Epithelial cell of proximal tubule (primary cell): ENCODE measurements at places on chromosomes 2 and 18. TPM values are rescaled to one million over a fixed set of nuclear protein-coding genes. Genes with fewer than 3 reads are reported as not detected.

The IL1RL1 gene
- total RNA-seq, result 0.58 and 4.7 TPM in 2 replicates

The CD226 gene
- total RNA-seq, result 0.12 and 1.9 TPM in 2 replicates

The FBXO15 gene
- 0.40 and 0.87 TPM in 2 replicates for total RNA-seq

The ST8SIA5 gene
- not detected in 2 replicates for total RNA-seq

The MCFD2 gene
- total RNA-seq, result 36.3 and 72.4 TPM in 2 replicates

The KCTD1 gene
- 24.2 and 40.2 TPM in 2 replicates for total RNA-seq

The IL1R2 gene
- total RNA-seq, result 5.4 and 12.6 TPM in 2 replicates

The ITGB1BP1 gene
- 62.6 and 73.8 TPM in 2 replicates for total RNA-seq

The PDCD1 gene
- 0.29 and 0.92 TPM in 2 replicates for total RNA-seq

The COLEC11 gene
- 0.40 and 2.4 TPM in 2 replicates for total RNA-seq

The CYRIA gene
- 2.0 and 6.1 TPM in 2 replicates for total RNA-seq

The ABCB11 gene
- total RNA-seq, result not detected in 2 replicates

The ADAM23 gene
- 0.92 and 1.7 TPM in 2 replicates for total RNA-seq

The HTR2B gene
- total RNA-seq, result not detected in 2 replicates

The ALPG gene
- total RNA-seq, result not detected in 2 replicates

The SNTG2 gene
- 0.22 TPM in 1 of 2 replicates, not detected in the other for total RNA-seq

The LRATD1 gene
- 14.1 and 14.2 TPM in 2 replicates for total RNA-seq

The DCDC2C gene
- not detected in 2 replicates for total RNA-seq

The ANKRD29 gene
- 1.2 and 2.7 TPM in 2 replicates for total RNA-seq

The FBLN7 gene
- 1.6 TPM in 1 of 2 replicates, not detected in the other for total RNA-seq

The NOP58 gene
- total RNA-seq, result 79.0 and 96.7 TPM in 2 replicates

The POTEJ gene
- not detected in 2 replicates for total RNA-seq

The SLC14A1 gene
- 1.3 TPM in 1 of 2 replicates, not detected in the other for total RNA-seq

The TXNDC2 gene
- total RNA-seq, result not detected in 2 replicates

The VPS4B gene
- 32.1 and 42.9 TPM in 2 replicates for total RNA-seq

The GPR35 gene
- total RNA-seq, result not detected in 2 replicates

The ARHGEF33 gene
- total RNA-seq, result under 0.01 and 0.22 TPM in 2 replicates

The CD8B2 gene
- 0.29 TPM in 1 of 2 replicates, not detected in the other for total RNA-seq

The MERTK gene
- 4.3 and 8.7 TPM in 2 replicates for total RNA-seq

The RGPD3 gene
- total RNA-seq, result 0.29 and 0.46 TPM in 2 replicates

The ACMSD gene
- 0.23 and 0.29 TPM in 2 replicates for total RNA-seq

The SGPP2 gene
- total RNA-seq, result 9.1 and 9.7 TPM in 2 replicates

The KYNU gene
- 1.3 and 2.0 TPM in 2 replicates for total RNA-seq

The KIF3C gene
- total RNA-seq, result 26.3 and 30.1 TPM in 2 replicates

The CPO gene
- not detected in 2 replicates for total RNA-seq

The RTKN gene
- 77.3 and 85.3 TPM in 2 replicates for total RNA-seq

The SDC1 gene
- 115 and 134 TPM in 2 replicates for total RNA-seq

The KCNJ3 gene
- 0.12 TPM in 1 of 2 replicates, not detected in the other for total RNA-seq

The ZNF385B gene
- under 0.01 and 0.69 TPM in 2 replicates for total RNA-seq

The NAT8 gene
- not detected in 2 replicates for total RNA-seq

The TUBB8B gene
- not detected in 2 replicates for total RNA-seq

The SAG gene
- total RNA-seq, result not detected in 2 replicates

The LDLRAD4 gene
- total RNA-seq, result under 0.01 TPM in 1 of 2 replicates, not detected in the other

The TNS1 gene
- 4.3 and 25.1 TPM in 2 replicates for total RNA-seq

The RASGRP3 gene
- total RNA-seq, result 0.36 and 1.1 TPM in 2 replicates

The TUBA3E gene
- total RNA-seq, result not detected in 2 replicates

The POU3F3 gene
- 22.1 and 34.0 TPM in 2 replicates for total RNA-seq

The GREB1L gene
- 5.1 and 6.2 TPM in 2 replicates for total RNA-seq

The ALPI gene
- total RNA-seq, result not detected in 2 replicates
